ENCODE measurements at places on chromosomes 16 and 17. TPM values are rescaled to one million over a fixed set of nuclear protein-coding genes. Genes with fewer than 3 reads are reported as not detected.
A peak's percentile ranks its signal among the peaks of the same experiment; 100 is the strongest.

- no peak for DNase-seq
- H3K4me1 ChIP-seq, result no peaks in the 10 kb centered on the region
- H3K4me3 ChIP-seq, result no peak overlapping the region
- H3K27ac ChIP-seq, result no peak overlapping the region
Observed at GRCh38 chr17:41724476-41725050, 9.9 kb downstream of the HAP1 start.

- no peak for DNase-seq
- H3K4me1 ChIP-seq, result no peaks in the 10 kb centered on the region
- H3K36me3 ChIP-seq, result no peaks in the 10 kb centered on the region
- H3K27ac ChIP-seq, result no peak overlapping the region
- H3K27me3 ChIP-seq, result no peaks in the 10 kb centered on the region
- no peak overlapping the region for H3K4me3 ChIP-seq
Observed at GRCh38 chr16:19203374-19203966, 35.4 kb downstream of the SYT17 start.

Gene TMEM204
- total RNA-seq, result 47.9 TPM

- H3K27ac ChIP-seq, result no peak overlapping the region
- no peaks in the 10 kb centered on the region for H3K4me1 ChIP-seq
- no peak for DNase-seq
- H3K27me3 ChIP-seq, result no peaks in the 10 kb centered on the region
- no peaks in the 10 kb centered on the region for H3K36me3 ChIP-seq
Observed at GRCh38 chr16:55221836-55222235, 102.2 kb upstream of the IRX6 start.

GRCh38 chr16:25912321-25912720, 220.6 kb downstream of the HS3ST4 start:
- H3K27me3 ChIP-seq, result no peaks in the 10 kb centered on the region
- no peak overlapping the region for H3K27ac ChIP-seq
- H3K4me1 ChIP-seq, result no peaks in the 10 kb centered on the region
- DNase-seq, result no peak
- no peaks in the 10 kb centered on the region for H3K36me3 ChIP-seq
- H3K4me3 ChIP-seq, result no peak overlapping the region

Gene CLDN6
- not detected for total RNA-seq

GRCh38 chr16:72429671-72430081, 257.7 kb upstream of the PMFBP1 start:
- DNase-seq, result no peak
- H3K4me1 ChIP-seq, result no peaks in the 10 kb centered on the region
- H3K36me3 ChIP-seq, result no peaks in the 10 kb centered on the region
- H3K27me3 ChIP-seq, result no peaks in the 10 kb centered on the region
- H3K4me3 ChIP-seq, result no peak overlapping the region

DNA sequence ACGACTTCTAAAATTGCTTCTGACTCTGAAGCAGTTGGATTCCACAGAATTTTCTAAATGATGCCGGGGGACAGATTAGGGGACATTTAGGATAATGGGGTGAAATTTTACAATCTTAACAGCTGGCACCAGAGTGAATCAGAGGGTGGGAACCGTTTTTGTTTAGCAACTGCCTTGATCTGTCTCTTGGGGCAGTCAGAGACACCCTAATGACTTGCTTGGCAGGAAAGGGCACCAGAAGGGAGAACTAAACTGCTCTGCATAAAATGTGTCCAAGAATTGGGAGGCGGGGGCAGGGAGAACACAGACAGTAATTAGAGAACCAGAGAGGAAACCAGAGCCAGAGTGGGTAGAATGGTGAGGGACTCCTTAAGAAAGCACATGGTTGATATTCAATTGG, 6.1 kb upstream of the ABCC12 start:
- no peaks in the 10 kb centered on the region for H3K36me3 ChIP-seq
- no peaks in the 10 kb centered on the region for H3K4me1 ChIP-seq
- no peak overlapping the region for H3K27ac ChIP-seq
- no peak overlapping the region for H3K4me3 ChIP-seq

DNA sequence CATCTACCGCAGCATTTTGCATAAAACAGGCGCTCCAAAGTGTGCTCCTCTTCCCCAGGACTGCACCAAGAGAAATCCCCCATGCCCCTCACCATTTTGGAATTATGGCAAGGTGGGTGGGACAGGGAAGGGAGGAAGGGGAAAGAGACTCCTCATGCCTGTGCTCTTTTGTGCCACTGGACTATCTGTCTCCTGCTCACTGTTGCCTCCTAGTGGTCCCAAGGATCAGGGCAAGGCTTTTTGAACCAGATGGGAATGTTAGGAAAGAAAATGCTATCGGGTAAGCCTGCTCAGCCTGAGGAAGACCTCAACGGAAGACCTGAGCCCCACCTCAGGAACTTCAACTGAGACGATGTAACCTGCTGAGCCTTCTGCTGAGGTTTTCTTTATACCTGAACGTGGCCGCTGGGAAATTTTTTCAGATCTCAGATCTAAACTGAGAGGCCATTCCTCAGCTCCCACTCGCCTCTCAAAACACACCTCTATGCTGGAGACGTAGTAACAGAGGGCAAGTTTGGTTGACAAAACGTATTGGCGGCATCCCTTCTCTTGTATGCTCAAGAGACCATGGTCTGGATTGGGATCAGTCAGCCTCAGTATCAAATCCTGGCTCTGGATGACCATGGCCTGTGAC, 58.3 kb downstream of the SPACA3 start:
- no peaks in the 10 kb centered on the region for H3K27me3 ChIP-seq
- H3K36me3 ChIP-seq, result no peaks in the 10 kb centered on the region
- no peak overlapping the region for H3K4me3 ChIP-seq
- H3K4me1 ChIP-seq, result no peaks in the 10 kb centered on the region

- H3K4me3 ChIP-seq, result no peak overlapping the region
- H3K36me3 ChIP-seq, result no peaks in the 10 kb centered on the region
- H3K27ac ChIP-seq, result peak overlapping the region; percentile 52
- H3K4me1 ChIP-seq, result peaks cover 42% of the 10 kb centered on the region
- H3K27me3 ChIP-seq, result no peaks in the 10 kb centered on the region
Observed at GRCh38 chr17:78365561-78366108, 5.8 kb upstream of the SOCS3 start.

- no peak for DNase-seq
- H3K27me3 ChIP-seq, result no peaks in the 10 kb centered on the region
- no peaks in the 10 kb centered on the region for H3K36me3 ChIP-seq
Observed at GRCh38 chr16:49788986-49789385, 66.9 kb downstream of the ZNF423 start.

- no peak overlapping the region for H3K27ac ChIP-seq
- H3K36me3 ChIP-seq, result no peaks in the 10 kb centered on the region
- H3K4me1 ChIP-seq, result no peaks in the 10 kb centered on the region
- no peak overlapping the region for H3K4me3 ChIP-seq
- no peaks in the 10 kb centered on the region for H3K27me3 ChIP-seq
- no peak for DNase-seq
Observed at GRCh38 chr17:19876529-19877161, 8.9 kb upstream of the ULK2 start.

DNA sequence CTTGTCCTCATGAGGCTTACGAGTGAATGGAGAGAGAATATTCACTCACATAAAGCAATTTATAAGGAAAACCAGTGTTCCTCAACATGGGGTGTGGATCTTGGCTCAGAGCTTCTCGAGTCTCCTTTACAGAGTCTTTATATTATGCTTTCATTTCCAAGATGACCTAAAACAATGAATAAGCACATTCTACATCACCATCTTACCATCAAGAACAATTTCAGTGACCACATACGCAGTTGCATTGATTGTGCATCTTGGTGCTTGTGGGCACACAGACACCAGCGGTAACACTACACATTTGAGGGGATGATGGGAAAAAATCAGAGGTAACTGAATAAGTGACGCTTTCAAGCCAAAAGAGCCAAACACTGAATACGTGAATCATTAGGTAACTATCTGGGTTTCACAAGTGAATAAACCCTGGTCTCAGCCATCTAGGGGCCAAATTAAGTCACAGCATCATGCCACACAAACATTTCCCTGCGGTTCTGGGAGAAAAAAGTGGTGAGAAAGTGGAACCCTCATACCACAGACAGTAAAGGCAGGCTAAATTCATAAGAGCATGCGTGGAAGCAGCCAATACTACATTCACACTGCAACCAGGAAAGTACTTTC, 9.4 kb downstream of the CWC25 start:
- H3K36me3 ChIP-seq, result peaks cover 29% of the 10 kb centered on the region
- no peak overlapping the region for H3K27ac ChIP-seq
- H3K4me3 ChIP-seq, result no peak overlapping the region
- H3K27me3 ChIP-seq, result no peaks in the 10 kb centered on the region
- DNase-seq, result no peak

Gene PIP4K2B
- 47.9 TPM for total RNA-seq

DNA sequence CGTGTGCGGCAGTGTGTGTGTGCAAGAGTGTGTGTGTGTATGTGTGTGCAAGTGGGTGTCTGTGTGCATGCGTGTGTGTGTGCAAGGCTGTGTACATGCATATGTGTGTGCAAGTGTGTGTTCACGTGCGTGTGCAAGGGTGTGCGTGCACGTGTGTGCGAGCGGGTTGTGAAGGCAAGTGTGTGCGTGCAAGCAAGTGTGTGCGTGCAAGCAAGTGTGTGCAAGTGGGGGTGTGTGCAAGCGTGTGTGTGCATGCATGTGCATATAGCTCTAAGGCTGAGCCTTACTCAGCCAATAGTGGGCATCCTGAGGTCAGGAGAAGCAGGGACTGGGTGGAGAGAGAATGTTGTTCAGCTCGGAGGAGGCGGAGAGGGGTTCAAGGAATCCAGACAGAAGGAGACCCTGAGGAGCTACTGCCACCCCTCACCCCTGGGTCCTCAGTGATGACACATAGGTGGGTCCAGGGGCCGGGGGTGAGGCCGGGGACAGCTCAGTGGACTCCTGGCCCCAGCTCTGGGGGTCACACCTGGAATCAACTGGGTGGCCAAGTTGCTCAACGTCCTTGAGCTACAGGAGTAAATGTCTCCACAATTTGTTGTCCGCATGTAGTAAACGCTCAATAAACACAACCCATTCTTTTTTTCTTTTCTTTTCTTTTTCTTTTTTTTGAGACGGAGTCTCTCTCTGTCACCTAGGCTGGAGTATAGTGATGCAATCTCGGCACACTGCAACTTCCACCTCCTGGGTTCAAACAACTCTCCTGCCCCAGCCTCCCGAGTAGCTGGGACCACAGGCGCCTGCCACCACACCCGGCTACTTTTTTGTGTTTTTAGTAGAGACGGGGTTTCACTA, 1.8 kb downstream of the PRR29 start:
- peaks cover 19% of the 10 kb centered on the region for H3K4me1 ChIP-seq
- no peak overlapping the region for H3K27ac ChIP-seq
- no peak overlapping the region for H3K4me3 ChIP-seq
- no peaks in the 10 kb centered on the region for H3K27me3 ChIP-seq

GRCh38 chr17:4426499-4427208, 7.1 kb upstream of the SPNS3 start:
- H3K27ac ChIP-seq, result no peak overlapping the region
- H3K27me3 ChIP-seq, result no peaks in the 10 kb centered on the region
- no peaks in the 10 kb centered on the region for H3K4me1 ChIP-seq
- no peaks in the 10 kb centered on the region for H3K36me3 ChIP-seq
- no peak for DNase-seq

DNA sequence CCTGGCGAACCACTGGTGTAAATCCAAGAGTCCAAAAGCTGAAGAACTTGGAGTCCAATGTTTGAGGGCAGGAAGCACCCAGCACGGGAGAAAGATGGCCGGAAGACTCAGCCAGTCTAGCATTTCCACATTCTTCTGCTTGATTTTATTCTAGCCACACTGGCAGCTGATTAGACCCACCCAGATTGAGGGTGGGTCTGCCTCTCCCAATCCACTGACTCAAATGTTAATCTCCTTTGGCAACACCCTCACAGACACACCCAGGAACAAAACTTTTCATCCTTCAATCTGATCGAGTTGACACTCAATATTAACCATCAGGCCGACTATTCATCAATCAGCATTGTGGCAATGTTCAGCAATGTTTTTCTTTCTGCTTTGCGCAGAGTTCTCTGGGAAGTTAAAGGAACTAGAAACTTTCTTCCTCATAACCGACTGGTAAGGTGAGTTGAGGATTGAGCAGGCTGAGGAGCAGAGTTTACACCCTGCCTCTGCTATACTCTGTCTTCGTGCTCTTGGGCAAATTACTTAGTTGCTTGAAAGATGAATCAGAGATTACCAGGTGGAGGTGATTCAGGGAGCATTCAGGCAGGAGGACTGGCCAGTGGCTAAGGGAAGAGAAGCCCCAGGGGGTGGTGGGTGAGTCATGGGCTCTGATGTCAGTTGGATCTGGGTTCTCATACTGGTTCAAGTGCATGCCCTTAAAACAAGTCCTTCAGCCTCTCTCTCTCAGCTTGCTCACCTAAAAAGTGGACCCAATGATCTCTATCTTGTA, 28.2 kb upstream of the BRD7 start:
- H3K4me3 ChIP-seq, result no peak overlapping the region
- no peaks in the 10 kb centered on the region for H3K36me3 ChIP-seq
- H3K27ac ChIP-seq, result no peak overlapping the region
- no peaks in the 10 kb centered on the region for H3K4me1 ChIP-seq
- no peak for DNase-seq
- no peaks in the 10 kb centered on the region for H3K27me3 ChIP-seq

- DNase-seq, result no peak
- H3K4me1 ChIP-seq, result peaks cover 4% of the 10 kb centered on the region
- no peaks in the 10 kb centered on the region for H3K27me3 ChIP-seq
- no peak overlapping the region for H3K4me3 ChIP-seq
- no peaks in the 10 kb centered on the region for H3K36me3 ChIP-seq
Observed at GRCh38 chr17:74339537-74340195, 13.6 kb downstream of the KIF19 start.

GRCh38 chr17:22273308-22273707, 581.0 kb downstream of the KCNJ18 start:
- H3K4me3 ChIP-seq, result no peak overlapping the region
- H3K4me1 ChIP-seq, result no peaks in the 10 kb centered on the region
- H3K27me3 ChIP-seq, result no peaks in the 10 kb centered on the region
- no peak overlapping the region for H3K27ac ChIP-seq
- H3K36me3 ChIP-seq, result no peaks in the 10 kb centered on the region

- H3K36me3 ChIP-seq, result no peaks in the 10 kb centered on the region
- no peaks in the 10 kb centered on the region for H3K4me1 ChIP-seq
- H3K4me3 ChIP-seq, result no peak overlapping the region
Observed at GRCh38 chr16:72282362-72282761, 110.4 kb upstream of the PMFBP1 start.

Gene OR3A2
- total RNA-seq, result not detected

DNA sequence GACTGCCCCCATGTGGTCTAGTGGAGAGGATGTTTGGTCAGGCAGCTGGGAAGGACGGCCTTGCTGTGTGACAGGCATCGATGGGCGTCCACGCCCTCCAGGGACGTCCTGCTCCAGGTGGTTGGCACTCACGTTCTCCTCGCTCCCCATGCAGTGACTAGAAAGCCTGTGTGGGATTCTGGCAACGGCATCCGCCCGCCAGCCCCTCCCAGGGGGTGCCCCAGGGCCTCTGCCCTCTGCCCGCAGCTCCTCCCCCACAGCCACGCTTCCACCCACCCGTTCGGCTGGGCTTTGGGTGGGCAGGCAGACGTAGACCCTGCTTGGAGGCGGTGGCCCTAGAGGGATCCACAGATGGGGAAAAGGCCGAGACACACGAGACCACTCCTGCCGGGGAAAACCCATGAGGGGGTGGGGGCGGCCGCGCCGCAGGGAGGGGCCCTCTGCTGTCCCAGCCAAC, 4.7 kb upstream of the IL17C start:
- H3K4me3 ChIP-seq, result peak overlapping the region; percentile 49
- H3K36me3 ChIP-seq, result peaks cover 57% of the 10 kb centered on the region
- H3K27me3 ChIP-seq, result no peaks in the 10 kb centered on the region
- no peak for DNase-seq
- peaks cover 19% of the 10 kb centered on the region for H3K4me1 ChIP-seq

Gene OXLD1
- total RNA-seq, result 35.4 TPM

Gene GTF3C1
- 70.3 TPM for total RNA-seq

- H3K36me3 ChIP-seq, result no peaks in the 10 kb centered on the region
- no peak for DNase-seq
- no peak overlapping the region for H3K4me3 ChIP-seq
Observed at GRCh38 chr17:78364436-78365281, 4.8 kb upstream of the SOCS3 start.

All from tibial nerve (tissue), 4 donors.